ENCODE measurements at places on chromosomes 16 and 17.

- DNase-seq: no peak
These were observed 45.8 kb upstream of the ETV4 start for GRCh38 chr17:43591779-43592562.

DNA sequence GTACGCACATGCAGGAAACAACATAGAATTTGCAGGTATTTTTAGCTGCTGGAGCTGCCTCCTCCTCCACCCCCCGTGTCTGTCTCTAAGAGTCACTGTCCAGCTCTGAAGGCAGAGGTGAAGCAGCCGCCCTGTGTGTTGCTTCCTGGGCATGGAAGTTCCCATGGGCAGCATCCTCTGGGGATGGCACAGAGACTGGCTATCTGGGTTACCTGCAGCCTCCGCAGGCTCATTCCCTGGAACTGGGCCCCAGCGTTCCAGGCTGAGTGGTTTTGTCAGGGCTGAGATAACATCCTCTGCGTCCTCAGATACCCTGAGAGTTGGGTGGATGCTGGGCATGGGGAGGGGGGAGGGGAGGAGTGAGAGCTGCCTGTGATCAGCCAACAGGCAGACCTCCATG, 41.5 kb upstream of the MRTFB start:
- no peak for DNase-seq

- DNase-seq: peak; percentile 33
These were observed 18.6 kb upstream of the ZNF629 start for GRCh38 chr16:30805370-30806169.

- no peak for DNase-seq
These were observed 18.0 kb upstream of the SPATA32 start for GRCh38 chr17:45279898-45280297.

- no peak for DNase-seq
These were observed 21.4 kb downstream of the GTF3C1 start for GRCh38 chr16:27528294-27528693.

DNA sequence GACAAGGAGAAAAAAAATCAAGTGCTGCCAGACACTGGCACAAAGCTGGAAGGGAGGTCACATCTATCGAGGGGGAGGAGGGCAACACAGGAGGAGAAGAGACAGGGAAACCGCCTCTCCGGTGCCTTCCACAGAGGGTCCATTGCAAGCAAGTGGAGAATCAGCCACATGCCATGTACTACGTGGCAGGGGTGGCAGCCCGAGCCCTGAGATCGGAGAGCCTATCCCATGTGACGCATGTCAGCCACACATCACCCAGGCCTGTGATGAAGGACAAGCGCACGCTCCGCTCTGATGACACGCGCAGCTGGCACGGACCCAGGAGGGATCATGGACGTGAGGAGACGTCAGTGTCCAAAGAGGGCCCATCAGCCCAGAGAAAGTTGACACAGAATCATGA, 30.1 kb downstream of the ADCY9 start:
- DNase-seq: no peak

- DNase-seq: no peak
These were observed 480.6 kb downstream of the TMEM114 start for GRCh38 chr16:8109510-8110369.

DNA sequence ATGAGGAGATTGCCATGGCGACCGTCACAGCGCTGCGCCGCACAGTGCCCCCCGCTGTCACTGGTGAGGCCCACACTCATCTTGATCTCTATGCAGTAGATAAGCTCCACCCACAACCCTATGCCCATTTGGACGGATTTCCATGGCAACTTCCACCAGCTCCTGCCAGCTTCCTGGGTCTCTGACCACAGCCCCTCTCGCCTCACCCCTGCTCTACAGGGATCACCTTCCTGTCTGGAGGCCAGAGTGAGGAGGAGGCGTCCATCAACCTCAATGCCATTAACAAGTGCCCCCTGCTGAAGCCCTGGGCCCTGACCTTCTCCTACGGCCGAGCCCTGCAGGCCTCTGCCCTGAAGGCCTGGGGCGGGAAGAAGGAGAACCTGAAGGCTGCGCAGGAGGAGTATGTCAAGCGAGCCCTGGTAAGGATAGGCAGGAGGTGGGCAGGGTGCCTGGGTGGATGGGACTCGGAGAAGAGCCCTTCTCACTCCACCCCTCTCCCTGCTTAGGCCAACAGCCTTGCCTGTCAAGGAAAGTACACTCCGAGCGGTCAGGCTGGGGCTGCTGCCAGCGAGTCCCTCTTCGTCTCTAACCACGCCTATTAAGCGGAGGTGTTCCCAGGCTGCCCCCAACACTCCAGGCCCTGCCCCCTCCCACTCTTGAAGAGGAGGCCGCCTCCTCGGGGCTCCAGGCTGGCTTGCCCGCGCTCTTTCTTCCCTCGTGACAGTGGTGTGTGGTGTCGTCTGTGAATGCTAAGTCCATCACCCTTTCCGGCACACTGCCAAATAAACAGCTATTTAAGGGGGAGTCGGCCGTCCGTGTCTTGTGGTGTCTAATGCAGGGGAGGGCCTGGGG, 4.3 kb downstream of the ALDOA start:
- no peak for DNase-seq

GRCh38 chr16:11666103-11667055, 1.9 kb upstream of the SNN start:
- DNase-seq: no peak

- no peak for DNase-seq
These were observed 2.6 kb downstream of the CPD start for GRCh38 chr17:30381340-30381659.

GRCh38 chr16:79838496-79839259, 238.1 kb upstream of the MAF start:
- DNase-seq: no peak

GRCh38 chr17:4539025-4539424, 16.2 kb downstream of the MYBBP1A start:
- DNase-seq: no peak

DNA sequence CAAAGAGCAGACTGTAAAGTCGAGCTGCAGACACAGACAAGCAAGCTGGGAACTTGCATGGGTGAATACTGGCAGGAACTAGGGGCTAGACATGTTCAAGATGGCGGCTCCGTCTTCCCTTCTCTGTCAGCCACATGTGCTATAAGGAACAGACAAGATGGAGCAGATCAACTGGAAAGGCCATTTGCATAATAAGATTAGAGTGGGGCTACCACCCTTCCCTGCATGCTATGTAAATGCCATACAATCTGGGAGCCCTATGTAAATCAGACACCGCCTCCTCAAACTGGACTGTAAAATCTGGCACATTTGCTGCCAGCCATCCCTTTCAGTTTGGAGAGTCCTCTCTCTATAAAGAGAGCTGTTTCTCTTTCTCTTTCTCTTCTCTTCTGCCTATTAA, 640.1 kb upstream of the CDH8 start:
- DNase-seq: no peak

DNA sequence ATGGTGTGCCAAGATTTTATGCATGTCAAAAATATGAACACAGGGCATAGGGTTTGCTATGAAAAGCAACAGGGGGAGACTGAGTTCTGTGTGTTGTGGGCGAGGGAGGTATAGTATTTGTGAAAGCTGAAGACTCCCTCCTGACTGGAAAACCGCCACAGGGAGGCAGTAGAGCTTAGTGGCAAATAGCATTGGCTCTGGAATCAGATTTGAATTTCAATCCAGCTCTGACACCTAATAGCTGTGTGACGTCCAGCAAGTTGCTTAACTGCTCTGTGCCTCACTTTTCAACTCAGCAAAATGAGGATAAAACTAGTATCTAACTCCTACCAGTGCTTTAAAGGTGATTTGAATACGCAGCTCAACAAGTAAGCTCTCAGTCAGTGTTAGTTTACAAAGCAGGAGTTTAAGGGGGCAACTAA, 22.0 kb downstream of the KPNA2 start:
- peak; percentile 17 for DNase-seq

GRCh38 chr17:37576281-37576680, 32.9 kb downstream of the SYNRG start:
- DNase-seq: no peak

DNA sequence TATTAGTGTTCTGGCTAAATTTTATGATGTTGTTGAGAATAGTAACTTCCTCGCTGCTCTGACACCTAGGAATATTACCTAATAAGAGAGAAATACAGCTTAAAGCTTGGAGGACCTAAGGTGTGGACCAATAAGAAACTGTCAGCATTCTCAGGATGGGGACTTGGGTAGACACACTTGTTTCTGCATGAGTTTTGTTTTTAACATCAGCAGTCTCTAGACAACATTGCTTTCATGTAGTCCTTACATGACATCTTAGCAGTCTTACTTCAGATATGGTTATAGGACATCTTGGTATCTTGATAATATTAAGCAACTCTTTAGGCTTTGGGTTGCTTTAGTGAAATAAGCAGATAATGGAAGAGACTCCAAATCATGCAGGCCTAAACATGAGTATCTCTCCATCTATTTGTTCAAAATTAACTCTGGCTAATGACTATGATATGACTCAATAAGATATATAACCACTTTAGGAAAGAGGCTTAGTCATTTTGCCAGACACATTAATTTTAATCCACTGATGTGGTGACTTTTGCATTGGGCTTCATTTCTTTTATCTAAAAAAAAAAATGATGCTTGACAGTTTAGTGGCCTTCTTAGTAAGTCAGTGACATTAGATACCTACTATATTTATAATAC, 84.5 kb downstream of the WNT3 start:
- no peak for DNase-seq

DNA sequence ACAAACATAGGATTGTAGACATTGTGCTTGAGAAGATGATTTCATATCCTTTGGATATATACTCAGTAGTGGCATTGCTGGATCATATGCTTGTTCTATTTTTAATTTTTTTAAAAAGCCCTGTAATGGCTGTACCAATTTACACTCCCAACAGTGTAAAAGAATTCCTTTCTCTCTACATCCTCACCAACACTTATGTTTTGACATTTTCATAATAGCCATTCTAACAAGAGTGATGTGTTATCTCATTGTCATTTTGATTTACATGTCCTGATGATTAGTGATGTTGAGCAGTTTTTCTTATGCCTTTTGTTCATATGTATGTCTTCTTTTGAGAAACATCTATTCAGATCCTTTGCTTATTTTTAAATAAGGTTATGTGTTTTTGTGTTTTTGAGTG, 1039.2 kb upstream of the GOT2 start:
- no peak for DNase-seq

- no peak for DNase-seq
These were observed 1.6 kb upstream of the SEBOX start for GRCh38 chr17:28366605-28367004.

GRCh38 chr16:49581630-49582298, 208.2 kb downstream of the C16orf78 start:
- DNase-seq: no peak

DNA sequence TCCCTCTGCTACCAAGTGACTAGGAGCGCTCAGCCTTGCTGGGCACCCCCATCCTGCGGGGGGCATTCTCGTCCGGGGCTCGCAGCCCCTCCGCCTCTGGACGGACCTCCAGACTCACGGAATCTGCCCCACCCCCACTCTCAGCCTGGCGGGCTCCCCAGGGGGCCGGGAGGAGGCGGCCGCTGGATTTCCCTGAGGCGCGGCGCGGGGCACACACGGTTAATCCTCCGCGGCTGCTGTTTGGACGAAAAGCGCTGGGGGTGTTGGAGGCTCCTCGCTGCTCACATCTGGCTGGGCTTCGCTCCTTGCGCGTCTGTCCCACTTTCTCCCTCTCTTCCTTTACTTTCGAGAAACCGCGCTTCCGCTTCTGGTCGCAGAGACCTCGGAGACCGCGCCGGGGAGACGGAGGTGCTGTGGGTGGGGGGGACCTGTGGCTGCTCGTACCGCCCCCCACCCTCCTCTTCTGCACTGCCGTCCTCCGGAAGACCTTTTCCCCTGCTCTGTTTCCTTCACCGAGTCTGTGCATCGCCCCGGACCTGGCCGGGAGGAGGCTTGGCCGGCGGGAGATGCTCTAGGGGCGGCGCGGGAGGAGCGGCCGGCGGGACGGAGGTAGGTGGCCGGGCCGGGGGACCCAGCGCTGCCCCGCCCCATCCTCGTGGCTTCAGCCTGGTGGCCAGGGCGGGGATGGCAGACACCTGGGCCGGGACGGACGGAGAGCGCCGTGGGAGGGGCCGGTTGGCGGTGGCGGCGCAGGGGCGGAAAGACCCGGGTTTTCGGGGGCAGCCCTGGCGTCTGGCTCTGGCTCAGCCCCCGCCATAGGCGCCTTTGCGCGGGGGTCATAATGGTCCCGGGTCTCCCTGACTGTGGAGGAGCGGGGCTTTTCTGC, at the start of gene C1QTNF1:
TSS of gene C1QTNF1 (plus strand) at position 284 of the 886 bp plus-strand sequence. CDS start 19,800 bp downstream, outside the sequence.
- DNase-seq: no peak

- no peak for DNase-seq
These were observed 177.0 kb upstream of the ERCC4 start for GRCh38 chr16:13742928-13743327.

GRCh38 chr16:13231365-13231764, 330.0 kb downstream of the SHISA9 start:
- no peak for DNase-seq

DNA sequence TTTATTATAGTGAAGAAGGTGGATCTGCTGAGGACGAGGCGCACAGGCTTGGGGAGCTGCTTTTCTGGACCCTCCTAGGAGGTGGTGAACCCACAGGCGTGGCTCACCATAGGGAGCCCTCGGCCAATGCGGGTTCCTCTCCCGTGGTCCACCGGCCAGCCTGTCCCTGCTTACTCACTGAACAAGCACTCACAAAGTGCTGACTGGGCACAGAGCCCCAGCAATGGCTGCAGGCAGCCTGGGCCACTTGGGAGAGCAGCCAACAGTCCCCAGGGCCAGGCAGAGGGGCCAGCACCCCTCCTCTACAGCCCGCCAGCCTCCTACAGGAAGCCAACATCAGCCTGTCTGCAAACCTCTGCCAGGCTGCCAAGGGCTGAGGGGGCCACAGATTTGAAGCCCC, 19.1 kb upstream of the NCBP3 start:
- DNase-seq: no peak

- no peak for DNase-seq
These were observed 44.1 kb downstream of the COG7 start for GRCh38 chr16:23408823-23409298.

DNA sequence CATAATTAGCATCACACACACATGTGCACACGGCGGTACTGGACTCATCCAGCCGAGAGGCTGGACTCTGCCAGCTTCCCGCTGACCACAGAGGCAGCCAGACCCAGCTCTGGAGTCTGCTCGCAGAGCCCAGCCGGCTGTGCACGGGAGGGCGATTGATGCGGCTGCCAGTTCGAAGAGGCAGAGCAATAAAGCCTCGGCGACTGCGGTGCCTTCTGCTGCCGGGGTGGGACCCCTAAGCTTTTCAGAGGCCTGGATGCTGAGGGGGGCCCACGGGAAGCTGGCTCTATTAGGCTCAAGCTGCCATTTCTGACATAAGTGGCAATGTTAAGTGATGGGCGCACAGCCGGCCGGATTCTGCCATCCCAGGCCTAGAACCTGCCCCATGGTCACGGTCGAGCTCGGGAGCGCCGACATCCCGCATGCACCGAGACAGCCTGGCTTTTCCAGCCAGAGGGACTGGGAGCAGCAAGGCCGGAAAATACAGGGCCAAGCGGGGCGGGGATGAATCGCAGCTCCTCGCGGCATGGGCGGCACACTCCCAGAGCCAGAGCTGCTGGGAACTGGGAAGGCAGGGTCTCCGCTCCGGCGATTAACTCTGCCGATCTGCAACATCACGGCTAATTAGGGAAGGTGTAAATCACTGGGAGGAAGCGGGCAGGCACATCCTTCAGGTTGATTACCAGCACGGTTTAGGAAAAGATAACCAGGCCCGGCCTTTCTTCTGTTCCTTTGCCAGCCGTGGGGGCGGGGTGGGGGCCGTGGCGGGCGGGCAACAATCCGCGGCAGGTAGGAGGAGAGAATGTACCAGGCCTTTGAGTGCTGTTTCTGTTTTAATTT, 57.7 kb downstream of the TBC1D16 start:
- no peak for DNase-seq

GRCh38 chr17:8557176-8557806, 73.2 kb downstream of the MYH10 start:
- DNase-seq: no peak

Data from activated T-cell treated with anti-CD3 and anti-CD28 coated beads for 4 hours (primary cell).